ENCODE measurements at places on chromosomes 4 and X. TPM values are rescaled to one million over a fixed set of nuclear protein-coding genes. Genes with fewer than 3 reads are reported as not detected.

DNA sequence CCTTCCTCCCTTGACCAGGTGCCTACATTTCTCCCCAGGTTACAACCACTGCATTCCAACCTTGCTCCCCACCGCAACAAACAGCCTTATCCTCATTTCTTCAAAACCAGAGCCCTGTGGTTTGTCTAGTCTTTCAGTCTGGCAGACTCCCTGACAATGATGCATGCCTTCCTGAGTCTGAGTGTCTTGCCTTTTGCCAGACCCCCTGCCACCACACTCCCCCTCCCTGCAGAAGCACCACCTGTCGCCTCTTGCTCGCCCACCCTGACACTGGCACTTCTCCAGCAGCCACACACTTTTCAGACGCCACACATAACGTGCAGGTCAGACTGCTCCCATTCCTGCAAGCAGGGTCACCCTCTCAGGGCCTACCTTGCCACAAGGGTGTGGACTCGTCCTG is 349.2 kb upstream of the NOCT start:
- no peak for DNase-seq

GRCh38 chr4:69689599-69689998 is 36.6 kb upstream of the UGT2A1 start:
- peak; percentile 7 for DNase-seq

DNA sequence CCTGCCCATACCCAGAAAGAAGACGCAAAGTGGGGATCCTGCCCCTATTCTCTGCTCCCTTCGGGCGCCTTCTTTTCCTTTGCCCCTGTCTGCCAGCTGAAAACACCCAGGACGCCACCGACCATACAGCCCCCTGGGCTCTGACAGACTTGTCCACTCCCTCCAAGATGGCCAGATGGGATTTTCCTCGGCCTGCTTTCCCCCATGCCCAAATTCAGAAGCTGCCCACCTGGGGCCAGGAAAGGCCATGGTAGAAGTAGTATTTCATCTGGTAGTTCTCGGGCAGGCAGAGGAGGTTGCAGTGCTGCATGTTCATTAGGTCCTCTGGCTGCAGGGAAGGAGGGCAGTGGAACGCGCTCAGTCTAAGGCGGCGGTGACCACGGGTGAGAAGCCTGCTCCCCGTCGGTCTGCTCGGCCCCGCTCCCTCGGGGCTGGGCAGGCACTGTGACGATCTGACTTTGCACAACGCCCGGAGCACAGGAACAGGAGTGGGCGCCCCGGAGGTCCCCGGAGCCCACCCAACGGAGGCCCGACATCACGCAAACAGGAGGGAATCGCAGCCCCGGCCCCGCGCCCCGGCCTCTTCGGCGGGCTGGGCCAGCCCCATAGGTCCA is 582 bp downstream of the NAA10 start:
- no peak for DNase-seq

DNA sequence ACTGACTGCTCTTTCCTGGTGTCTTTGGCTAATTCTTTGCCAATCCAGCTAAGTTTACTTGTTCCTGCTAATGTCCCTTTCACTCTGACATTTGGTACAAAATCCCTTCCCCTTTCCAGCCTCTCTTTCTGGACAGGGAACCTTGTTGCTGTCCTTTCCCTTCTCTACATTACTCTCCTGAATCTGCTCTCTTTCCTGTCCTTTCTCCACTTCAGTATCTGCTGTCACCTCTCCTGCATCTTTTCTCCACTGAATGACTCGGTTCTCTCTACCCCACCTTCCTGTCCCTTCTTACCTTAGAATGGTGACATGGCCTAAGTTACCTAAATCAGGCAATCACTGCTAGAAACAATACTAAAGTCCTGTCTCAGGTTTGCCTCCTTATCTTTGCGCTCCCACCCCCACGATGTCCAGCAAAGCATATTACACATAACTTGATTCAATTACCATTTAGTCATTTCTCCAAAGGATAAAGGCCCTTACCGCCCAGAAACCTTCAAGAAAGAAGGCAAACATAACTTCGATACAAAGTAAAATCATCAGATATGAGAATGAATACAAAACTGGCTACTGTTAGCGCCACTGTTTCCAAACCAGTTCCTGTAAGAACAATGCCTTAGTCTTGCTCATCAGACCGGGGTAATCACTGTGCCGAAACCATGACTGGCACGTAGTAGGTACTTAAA is 890 bp downstream of the BOD1L1 start:
- DNase-seq: no peak

DNA sequence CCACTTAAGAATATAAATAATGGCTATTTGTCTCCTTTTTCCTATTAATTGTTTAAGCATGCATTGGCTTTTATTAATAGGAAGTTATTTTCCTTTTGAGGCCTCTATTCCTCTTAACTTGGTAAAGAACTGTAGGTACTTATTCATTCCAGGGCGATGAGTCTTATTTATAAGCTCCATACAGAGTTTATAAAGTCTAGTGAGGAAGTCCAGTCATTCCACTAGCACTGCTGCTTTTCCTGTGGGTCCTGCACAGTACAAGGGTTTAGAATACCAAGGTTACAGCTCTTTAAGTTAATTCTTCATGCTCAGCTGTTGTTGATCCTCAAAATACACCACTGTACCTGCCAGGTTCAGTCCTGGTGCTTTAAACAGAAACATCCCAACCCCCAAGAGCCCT is 28.5 kb upstream of the WNK3 start:
- DNase-seq: no peak

MAGEA4 gene
- not detected for total RNA-seq

HTR2C gene
- not detected for total RNA-seq

GNPDA2 gene
- 17.9 TPM for total RNA-seq

NBDY gene
- total RNA-seq: 52.0 TPM

ASB12 gene
- total RNA-seq: not detected
